ENCODE measurements at places on chromosomes 1 and 21.

GRCh38 chr1:94384485-94385265 is 33.5 kb upstream of the ABCD3 start:
- DNase-seq, result no peak

GRCh38 chr1:225962440-225962975 is 21.5 kb upstream of the LEFTY2 start:
- no peak for DNase-seq

GRCh38 chr1:146021050-146021445 is 487 bp downstream of the HJV start:
- DNase-seq, result no peak

DNA sequence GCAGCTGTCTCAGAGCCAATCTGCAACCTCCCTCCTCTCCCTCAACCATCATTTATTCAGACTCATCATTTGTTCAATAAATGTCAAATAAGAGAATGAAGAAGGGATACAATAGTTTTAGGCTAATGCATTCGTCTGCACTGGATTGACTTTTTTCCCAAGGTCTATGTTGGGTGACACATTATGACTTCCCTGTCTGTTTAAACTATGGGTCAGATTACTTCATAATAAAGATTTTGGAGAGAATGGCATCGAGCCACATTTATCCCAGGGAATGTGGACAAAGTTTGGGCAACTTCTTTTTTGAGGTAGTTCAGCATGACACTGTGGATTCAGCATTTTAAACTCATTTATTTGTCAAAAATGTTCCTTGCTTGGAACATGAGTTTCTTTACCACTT is 107.4 kb upstream of the ADGRL2 start:
- no peak for DNase-seq

- no peak for DNase-seq
Measured at GRCh38 chr1:160121388-160121787, 5.8 kb downstream of the ATP1A2 start.

GRCh38 chr1:10639775-10640578 is 156.5 kb downstream of the CASZ1 start:
- no peak for DNase-seq

GRCh38 chr1:208851366-208851765 is 607.2 kb upstream of the PLXNA2 start:
- peak; percentile 19 for DNase-seq

All from fibroblast of upper back skin (primary cell).